ENCODE measurements at places on chromosomes 12 and 14. TPM values are rescaled to one million over a fixed set of nuclear protein-coding genes. Genes with fewer than 3 reads are reported as not detected.

DNA sequence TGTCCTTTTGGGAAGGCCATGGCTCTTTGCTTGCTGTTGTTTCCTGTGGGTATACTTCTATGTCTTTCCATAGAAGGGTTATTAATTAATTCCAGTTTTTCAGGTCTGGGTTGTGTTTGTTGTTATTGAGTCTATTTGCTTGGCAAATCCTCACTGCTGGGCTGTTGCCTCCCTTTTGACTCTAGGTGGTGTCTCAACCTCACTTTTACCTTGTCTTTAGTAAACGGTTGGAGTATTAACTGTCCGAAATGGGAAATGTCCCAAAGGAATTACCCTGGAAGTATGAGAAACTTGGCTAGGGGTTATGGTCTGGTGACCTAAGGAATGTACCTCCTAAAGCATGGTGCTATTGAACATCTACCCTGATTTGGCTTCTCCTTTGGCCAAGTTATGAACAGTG lies 16.7 kb downstream of the PRH1 start:
- no peaks in the 10 kb centered on the region for H3K4me1 ChIP-seq
- no peak overlapping the region for H3K27ac ChIP-seq
- H3K36me3 ChIP-seq = peaks cover 35% of the 10 kb centered on the region
- H3K27me3 ChIP-seq = no peaks in the 10 kb centered on the region
- no peak for DNase-seq
- no peak overlapping the region for H3K4me3 ChIP-seq

GRCh38 chr12:68350753-68351152 lies 18.6 kb upstream of the MDM1 start:
- no peak overlapping the region for H3K4me3 ChIP-seq
- no peak overlapping the region for H3K27ac ChIP-seq
- peaks cover 11% of the 10 kb centered on the region for H3K27me3 ChIP-seq

GRCh38 chr14:50531595-50532501 lies 521 bp downstream of the MAP4K5 start:
- no peaks in the 10 kb centered on the region for H3K27me3 ChIP-seq
- peaks cover 50% of the 10 kb centered on the region for H3K4me1 ChIP-seq
- peak; percentile 46 for DNase-seq

HOXC5 gene
- total RNA-seq = 3.5 TPM

TROAP gene
- 88.0 TPM for total RNA-seq

Measured in neural crest cell (in vitro differentiated cells).